GM23248 (cell line): ENCODE measurements at places on chromosomes 3 and 15.

DNA sequence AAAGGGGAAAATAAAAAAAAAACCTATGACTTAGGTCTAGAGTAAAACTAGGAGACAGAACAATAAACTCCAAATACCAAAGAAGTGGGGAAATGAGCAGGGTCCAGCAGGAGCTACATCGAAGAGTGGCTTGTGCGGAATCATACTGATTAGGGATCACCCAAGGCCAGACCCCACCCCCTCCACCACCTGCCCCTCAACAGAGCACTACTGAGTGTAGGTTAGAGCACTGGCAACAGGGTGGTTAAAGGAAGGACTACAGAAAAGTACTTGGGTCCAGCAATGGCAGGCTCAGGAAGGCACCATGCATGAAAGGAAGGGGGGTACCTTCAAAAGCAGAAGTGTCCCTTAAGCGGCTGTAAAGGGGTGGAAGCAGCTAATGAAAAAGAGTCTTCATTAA, 96.2 kb downstream of the UBE3A start:
- no peak for DNase-seq

GRCh38 chr3:37450561-37450960, 276.2 kb upstream of the LRRFIP2 start:
- no peak for DNase-seq

- DNase-seq, result no peak
Observed at GRCh38 chr3:77171026-77171425, 131.1 kb downstream of the ROBO2 start.

DNA sequence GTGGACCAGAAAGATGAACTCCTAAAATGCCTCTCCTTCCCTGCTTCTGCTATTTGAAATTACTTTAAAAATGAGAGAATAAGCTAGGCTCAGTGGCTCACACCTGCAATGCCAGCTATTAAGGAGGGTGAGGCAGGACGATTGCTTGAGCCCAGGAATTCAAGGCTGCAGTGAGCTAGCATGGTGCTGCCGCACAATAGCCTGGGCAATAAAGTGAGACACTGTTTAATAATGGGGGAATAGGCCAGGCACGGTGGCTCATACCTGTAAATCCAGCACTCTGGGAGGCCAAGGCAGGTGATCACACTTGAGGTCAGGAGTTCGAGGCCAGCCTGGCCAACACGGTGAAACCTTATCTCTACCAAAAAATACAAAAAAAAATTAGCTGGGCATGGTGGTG, 271.1 kb downstream of the FOXP1 start:
- DNase-seq, result no peak

GRCh38 chr15:60391722-60392315, 6.0 kb downstream of the ANXA2 start:
- DNase-seq, result peak; percentile 53

- DNase-seq, result no peak
Observed at GRCh38 chr3:126490619-126491018, 14.9 kb upstream of the ZXDC start.

- DNase-seq, result peak; percentile 66
Observed at GRCh38 chr15:68258692-68259091, 18.9 kb upstream of the FEM1B start.

- DNase-seq, result peak; percentile 27
Observed at GRCh38 chr15:73965094-73965757, 26.9 kb downstream of the STOML1 start.

DNA sequence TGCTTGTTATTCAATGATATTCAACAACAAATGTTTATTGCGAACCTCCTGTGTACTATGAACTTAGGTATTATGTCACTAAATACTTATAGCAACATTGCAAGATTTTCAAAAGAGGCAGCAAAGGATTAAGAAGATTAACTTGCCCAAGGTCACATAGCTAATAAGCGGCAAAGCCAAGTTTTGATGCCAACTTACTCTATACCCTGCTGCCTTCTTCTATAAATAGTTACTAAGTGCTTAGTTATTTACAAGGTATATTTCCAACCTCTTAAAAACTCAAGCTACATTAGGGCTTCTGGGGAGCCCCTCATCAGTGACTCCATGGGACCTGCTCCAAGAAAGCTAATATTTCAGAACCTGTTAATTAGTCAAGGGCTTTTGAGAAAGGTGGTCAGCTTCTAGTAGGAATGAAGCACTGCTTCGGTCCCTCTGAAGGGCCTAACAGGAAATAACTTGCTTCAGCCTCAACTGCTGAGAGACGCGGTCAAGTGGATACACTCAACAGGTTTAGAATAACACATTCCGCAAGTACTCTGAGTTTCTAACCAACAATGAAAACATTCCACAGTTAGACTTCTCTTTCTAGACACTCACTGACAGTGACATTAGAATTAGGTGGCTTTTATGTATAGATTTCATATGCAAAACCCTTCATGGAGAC, 125.5 kb downstream of the DGKG start:
- DNase-seq, result no peak

GRCh38 chr3:41194701-41195100, 4.6 kb upstream of the CTNNB1 start:
- DNase-seq, result no peak

DNA sequence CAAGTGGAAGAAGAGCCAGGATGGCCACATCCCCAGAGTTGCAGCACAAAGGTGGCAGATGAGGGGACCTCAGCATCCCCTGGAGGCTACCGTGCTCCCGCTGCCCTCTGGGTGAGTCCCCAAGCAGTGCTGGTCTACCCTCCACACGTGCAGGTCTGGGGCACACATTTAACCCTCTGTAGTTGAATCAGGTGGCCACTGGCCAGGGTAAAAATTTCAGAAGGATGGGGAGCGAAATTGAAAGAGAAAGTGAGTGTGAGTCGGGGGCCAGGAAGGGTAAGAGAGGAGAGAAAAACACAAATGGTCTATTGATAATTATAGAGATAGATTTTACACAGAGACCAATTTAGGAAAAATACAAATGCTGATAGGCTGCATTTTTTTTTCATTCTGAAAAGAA, 139.5 kb upstream of the EIF1B start:
- DNase-seq, result no peak

- DNase-seq, result no peak
Observed at GRCh38 chr15:92647467-92648163, 8.0 kb downstream of the FAM174B start.

- no peak for DNase-seq
Observed at GRCh38 chr3:45558431-45558830, 36.1 kb upstream of the LIMD1 start.

DNA sequence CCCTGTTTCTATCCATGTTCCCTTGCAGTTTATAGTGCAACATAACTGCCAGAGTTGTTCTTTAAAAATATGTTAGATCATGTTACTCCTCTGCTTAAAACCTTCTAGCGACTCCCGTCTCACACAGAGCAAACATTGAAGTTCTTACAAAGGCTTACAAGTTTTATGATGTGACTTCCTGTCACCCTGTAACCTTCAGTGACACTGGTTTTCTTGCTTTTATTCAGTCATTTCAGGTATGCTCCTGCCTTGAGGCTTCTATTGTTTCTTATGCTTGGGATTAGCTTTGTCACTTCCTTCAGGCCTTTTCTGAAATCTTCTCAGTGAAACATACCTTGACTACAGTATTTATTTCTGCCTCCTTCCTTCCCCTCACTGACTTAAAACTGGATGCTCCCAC, 252.1 kb downstream of the DOCK3 start:
- DNase-seq, result no peak

DNA sequence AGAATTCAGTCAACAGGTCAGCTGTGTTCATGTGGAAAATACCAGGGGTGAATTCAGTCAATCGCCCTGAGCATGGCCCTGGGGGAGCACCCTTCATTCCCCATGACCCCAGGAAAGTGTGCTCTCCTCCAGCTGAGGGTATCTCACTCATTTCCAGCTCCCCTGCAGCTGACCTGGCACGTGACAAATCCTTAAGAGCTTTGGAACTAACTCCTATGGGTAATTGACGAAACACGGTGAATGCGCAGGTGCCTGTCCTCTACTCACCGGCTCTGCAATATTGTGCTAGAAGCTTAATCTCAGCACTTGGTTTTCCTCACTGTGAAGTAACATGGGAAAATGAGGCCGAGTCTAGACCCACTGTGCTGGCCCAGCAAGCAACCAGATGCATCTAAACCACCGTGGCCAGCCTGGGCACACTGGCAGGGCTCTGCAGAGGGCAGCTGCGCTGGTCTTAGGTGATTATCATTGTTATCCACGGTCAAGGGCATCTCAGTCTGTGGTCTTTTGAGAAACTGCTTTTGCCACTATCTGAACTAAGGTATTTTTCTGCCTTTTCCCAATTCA, 63.1 kb downstream of the SPSB4 start:
- no peak for DNase-seq

DNA sequence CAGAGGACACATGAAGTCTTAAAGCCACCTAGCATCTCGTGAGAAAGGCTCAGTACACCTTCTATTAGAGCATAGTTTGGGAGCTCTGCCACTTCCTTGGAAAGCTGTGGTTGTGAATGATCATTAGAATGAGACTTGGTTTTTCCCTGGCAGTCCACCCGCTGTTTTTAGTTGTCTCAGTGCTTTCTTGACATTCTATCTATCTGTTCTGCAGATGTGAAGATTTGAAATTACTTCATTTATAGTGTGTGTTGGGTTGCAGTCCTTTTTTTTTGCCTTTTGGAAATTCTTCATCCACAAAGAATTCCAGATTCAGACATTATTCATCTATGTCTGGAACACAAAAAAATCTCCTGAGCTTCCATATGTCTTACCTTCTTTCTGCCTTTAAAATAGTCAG, 23.7 kb downstream of the PPP2R3A start:
- DNase-seq, result peak; percentile 80

DNA sequence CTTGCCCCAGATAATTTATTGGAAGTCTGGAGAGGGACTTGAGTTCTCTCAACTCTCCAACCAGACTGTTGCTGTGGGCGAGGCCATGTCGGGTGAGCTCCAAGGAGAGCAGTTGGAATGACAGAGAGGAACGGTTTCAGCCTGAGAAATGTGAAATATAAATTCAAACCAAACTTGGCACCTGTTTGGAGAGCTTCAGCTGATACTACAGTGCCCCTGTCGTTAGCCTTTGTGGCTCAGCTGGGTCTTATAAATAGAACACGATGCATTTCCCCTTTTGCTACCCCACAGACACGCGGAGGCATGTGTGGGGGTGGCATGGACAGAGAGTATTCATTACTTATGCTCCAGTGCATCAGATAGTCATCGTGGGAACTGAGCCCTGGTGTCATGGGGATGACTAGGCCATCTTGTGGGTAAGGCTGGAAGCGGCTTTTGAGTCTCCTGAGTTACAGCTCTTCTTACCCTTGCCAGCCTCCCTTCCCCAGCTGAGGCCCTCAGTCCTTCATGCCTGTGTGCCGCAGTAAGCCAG, 15.6 kb downstream of the SMAD3 start:
- peak; percentile 98 for DNase-seq

GRCh38 chr3:48952510-48953118, 34.0 kb downstream of the ARIH2 start:
- DNase-seq, result no peak

DNA sequence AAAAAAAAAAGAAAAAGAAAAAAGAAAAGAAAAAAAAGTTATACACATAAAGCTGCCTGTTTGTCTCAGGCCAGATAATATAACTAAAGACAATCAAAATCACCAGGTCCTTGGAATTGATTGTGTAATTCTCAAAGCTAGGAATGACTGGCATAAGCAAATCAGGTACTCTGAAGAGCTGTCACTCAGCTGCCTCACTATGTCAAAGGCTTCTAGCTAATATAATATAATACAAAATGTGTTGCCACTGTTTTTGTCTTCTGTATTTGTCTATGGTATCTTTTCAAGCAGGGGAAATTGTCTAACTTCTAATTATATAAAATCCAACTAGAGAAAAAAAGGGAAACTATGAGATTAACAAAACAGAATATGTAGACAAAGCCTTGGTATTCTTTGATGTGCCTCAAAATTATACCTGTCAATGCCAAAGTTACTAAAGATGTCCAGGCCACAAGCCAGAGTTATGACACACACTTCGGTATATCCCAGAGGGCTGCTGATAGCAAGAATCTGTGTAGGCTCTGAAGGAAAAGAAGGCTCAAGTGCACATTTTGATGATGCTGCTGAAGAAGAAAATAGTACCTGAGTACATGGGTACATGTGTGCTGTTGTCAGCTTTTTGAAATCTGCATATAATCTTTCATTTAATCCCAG, 37.0 kb upstream of the NR2E3 start:
- DNase-seq, result no peak

- peak; percentile 89 for DNase-seq
Observed at GRCh38 chr3:14947100-14947885, at the start of gene NR2C2. TSS of gene NR2C2 (plus strand) at chr3:14947583. CDS start at chr3:15003915, 56,332 bp downstream.

- DNase-seq, result peak; percentile 90
Observed at GRCh38 chr3:31968927-31969418, 12.1 kb downstream of the OSBPL10 start.

GRCh38 chr3:114370537-114371174, 76.8 kb downstream of the TIGIT start:
- DNase-seq, result no peak

DNA sequence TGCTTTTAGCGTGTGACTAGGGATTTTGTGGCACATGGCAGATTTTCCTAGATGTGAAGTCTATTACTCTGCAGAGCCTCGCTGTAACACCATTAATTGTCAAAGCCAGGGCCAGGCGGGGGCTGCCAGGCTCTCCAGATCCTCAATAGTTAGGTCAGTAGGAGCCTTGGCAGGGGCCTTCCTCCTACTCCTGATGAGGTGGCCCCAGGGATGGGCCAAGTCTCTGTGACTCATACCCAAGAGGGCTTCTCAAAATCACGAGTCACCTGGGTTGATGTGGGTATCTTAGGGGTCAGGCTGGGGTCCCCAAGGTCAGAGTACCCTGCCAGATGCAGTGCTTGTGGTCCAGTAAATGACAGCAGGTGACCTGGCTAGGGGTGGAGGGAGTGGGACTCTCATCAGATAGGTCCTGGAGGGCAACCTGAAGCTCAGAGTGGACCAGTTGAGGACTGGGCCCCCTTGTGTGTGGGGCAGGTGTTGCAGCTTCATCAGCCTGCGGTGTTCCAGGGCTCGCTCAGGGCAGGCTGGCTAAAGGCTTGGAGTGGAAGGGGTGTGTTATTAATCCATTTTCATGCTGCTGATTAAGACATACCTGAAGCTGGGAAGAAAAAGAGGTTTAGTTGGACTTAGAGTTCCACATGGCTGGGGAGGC, 88.5 kb upstream of the MYZAP start:
- DNase-seq, result peak; percentile 66

DNA sequence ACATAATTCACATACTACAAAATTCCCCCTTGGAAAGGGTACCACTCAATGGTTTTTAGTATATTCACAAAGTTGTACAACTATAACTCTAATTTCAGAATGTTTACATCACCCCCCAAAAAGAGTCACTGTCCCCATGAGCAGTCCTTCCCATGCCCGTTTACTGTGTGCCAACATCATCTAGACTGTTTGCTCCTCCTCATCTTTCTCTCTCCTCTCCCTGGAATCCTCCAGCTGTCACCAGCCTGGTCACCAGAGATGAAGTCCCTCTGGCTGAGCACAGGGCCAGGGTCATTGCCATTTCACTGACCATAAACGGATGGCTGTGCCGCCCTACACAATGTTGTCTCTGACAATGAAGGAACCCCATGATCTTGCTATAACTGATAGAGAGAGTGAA, 45.2 kb downstream of the C2CD4B start:
- DNase-seq, result no peak

GRCh38 chr15:48437178-48437577, 105.9 kb downstream of the DUT start:
- peak; percentile 85 for DNase-seq

GRCh38 chr3:15148614-15149013, 49.7 kb upstream of the RBSN start:
- DNase-seq, result peak; percentile 26

- no peak for DNase-seq
Observed at GRCh38 chr15:63196842-63197241, 7.4 kb downstream of the RAB8B start.
